ENCODE measurements at places on chromosomes 2 and 18. TPM values are rescaled to one million over a fixed set of nuclear protein-coding genes. Genes with fewer than 3 reads are reported as not detected.

ADAM23 gene
- total RNA-seq = 3.1 TPM

SIX3 gene
- total RNA-seq = not detected

EFHD1 gene
- 2.7 TPM for total RNA-seq

OR6B2 gene
- not detected for total RNA-seq

CDCA7 gene
- total RNA-seq = 11.4 TPM

AQP4 gene
- 1.5 TPM for total RNA-seq

PPP1R1C gene
- 0.59 TPM for total RNA-seq

ERICH2 gene
- 0.79 TPM for total RNA-seq

PTPRN gene
- not detected for total RNA-seq

PTPRM gene
- 46.3 TPM for total RNA-seq

CROCC2 gene
- total RNA-seq = 0.30 TPM

ST8SIA5 gene
- total RNA-seq = 0.59 TPM

ZEB2 gene
- total RNA-seq = 162 TPM

DYNAP gene
- 0.10 TPM for total RNA-seq

BCS1L gene
- total RNA-seq = 19.5 TPM

ELOA2 gene
- total RNA-seq = not detected

PAX3 gene
- 11.9 TPM for total RNA-seq

FNDC4 gene
- 10.6 TPM for total RNA-seq

BCL2 gene
- 32.2 TPM for total RNA-seq

REL gene
- total RNA-seq = 28.7 TPM

TTC31 gene
- 10.5 TPM for total RNA-seq

LYG2 gene
- 16.5 TPM for total RNA-seq

ZNF521 gene
- total RNA-seq = 35.3 TPM

NEURL3 gene
- 0.10 TPM for total RNA-seq
